ENCODE measurements at places on chromosomes 1 and 21. TPM values are rescaled to one million over a fixed set of nuclear protein-coding genes. Genes with fewer than 3 reads are reported as not detected.

The CCSAP gene
- 20.0 TPM for total RNA-seq

The LCE1D gene
- total RNA-seq: 502 TPM

The ANKRD34A gene
- total RNA-seq: 0.12 TPM

The SPRR2G gene
- 175 TPM for total RNA-seq

The REN gene
- total RNA-seq: not detected

The LEFTY2 gene
- not detected for total RNA-seq

The SPRR2B gene
- total RNA-seq: 13.6 TPM

The DNAJC28 gene
- 0.47 TPM for total RNA-seq

The AVPR1B gene
- total RNA-seq: not detected

The MCOLN2 gene
- total RNA-seq: 1.9 TPM

The CD48 gene
- 0.53 TPM for total RNA-seq

The TNFAIP8L2 gene
- total RNA-seq: 1.2 TPM

The CHAF1B gene
- 3.0 TPM for total RNA-seq

The CD164L2 gene
- 4.3 TPM for total RNA-seq

The IGSF21 gene
- 1.6 TPM for total RNA-seq

The HTR6 gene
- 0.16 TPM for total RNA-seq

The ANXA9 gene
- 95.7 TPM for total RNA-seq

The IL10 gene
- total RNA-seq: 0.32 TPM

The RNF186 gene
- not detected for total RNA-seq

The CCDC181 gene
- total RNA-seq: not detected

Measured in lower leg skin (tissue), 4 donors.